Endodermal cell (in vitro differentiated cells): ENCODE measurements at places on chromosomes 6 and 20. TPM values are rescaled to one million over a fixed set of nuclear protein-coding genes. Genes with fewer than 3 reads are reported as not detected.

Gene GTF3C6
- 101 and 103 TPM in 2 replicates for total RNA-seq

DNA sequence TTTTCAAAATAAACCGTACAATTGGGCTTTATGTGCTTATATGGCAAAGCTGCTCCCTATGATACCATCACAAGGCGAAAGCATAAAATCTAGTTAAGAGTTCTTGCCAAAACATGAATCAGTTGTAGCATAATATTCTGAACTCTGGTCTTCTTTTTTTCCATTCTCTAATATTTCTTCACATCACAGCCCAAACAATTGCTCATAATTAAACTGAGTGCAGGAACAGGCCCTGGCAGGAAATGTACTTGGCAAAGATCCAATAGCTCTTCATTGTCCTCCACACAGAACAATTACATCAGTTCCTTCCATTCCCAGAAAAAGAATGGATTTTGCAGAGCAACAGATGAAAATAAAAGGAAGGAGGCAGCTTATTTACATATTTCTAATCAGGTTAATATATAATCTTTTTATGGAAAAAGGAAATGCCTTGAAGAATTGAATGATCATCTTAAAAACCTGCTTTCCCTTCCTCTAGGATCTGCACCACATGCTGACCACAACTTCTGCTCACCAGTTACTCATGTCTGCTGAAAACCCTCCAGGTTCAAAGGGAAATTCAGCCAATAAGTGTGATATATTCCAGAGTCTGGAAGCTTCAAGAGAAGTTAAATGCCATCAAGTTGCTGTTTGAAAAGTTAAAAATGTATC lies 123.3 kb upstream of the COL21A1 start:
- H3K27me3 ChIP-seq = no peaks in the 10 kb centered on the region
- H3K27ac ChIP-seq = no peak overlapping the region
- no peak for DNase-seq
- no peak overlapping the region for H3K4me3 ChIP-seq
- H3K4me1 ChIP-seq = no peaks in the 10 kb centered on the region
- H3K36me3 ChIP-seq = no peaks in the 10 kb centered on the region

DNA sequence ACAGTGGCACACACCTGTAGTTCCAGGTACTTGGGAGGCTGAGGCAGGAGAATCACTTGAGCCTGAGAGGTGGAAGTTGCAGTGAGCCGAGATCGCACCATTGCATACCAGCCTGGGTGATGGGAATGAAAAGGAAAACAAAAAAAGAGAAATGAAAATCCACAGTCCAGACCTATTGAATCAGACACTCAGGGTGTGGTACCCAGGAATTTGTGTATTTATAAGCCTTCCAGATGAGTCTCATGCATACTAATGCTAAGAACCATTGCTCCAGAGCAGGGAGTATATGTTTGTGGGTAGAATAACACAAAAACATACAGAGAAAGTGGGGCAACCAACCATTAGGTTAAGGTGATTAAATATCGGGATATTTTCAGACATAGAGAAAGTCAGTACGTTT lies 36.1 kb upstream of the PLCB4 start:
- no peak overlapping the region for H3K27ac ChIP-seq
- no peaks in the 10 kb centered on the region for H3K36me3 ChIP-seq
- no peak overlapping the region for H3K4me3 ChIP-seq
- no peaks in the 10 kb centered on the region for H3K27me3 ChIP-seq
- H3K4me1 ChIP-seq = no peaks in the 10 kb centered on the region

Gene ULBP3
- total RNA-seq = 2.7 to 4.4 TPM (median 3.8 TPM) in 3 replicates

- H3K27me3 ChIP-seq = peaks cover 23% of the 10 kb centered on the region
- no peaks in the 10 kb centered on the region for H3K4me1 ChIP-seq
- no peak overlapping the region for H3K4me3 ChIP-seq
- H3K36me3 ChIP-seq = no peaks in the 10 kb centered on the region
These were observed 17.5 kb downstream of the CTCFL start for GRCh38 chr20:57507477-57507876.

GRCh38 chr20:4041748-4042411 lies 26.5 kb upstream of the RNF24 start:
- H3K4me3 ChIP-seq = no peak overlapping the region
- no peaks in the 10 kb centered on the region for H3K36me3 ChIP-seq
- peak; percentile 75 for DNase-seq
- H3K4me1 ChIP-seq = no peaks in the 10 kb centered on the region
- no peak overlapping the region for H3K27ac ChIP-seq
